ENCODE measurements at places on chromosomes 4 and X.

- no peak for DNase-seq
Measured at GRCh38 chrX:11641349-11642065, 24.2 kb downstream of the ARHGAP6 start.

GRCh38 chr4:113588895-113589668, 172.5 kb downstream of the CAMK2D start:
- no peak for DNase-seq

- DNase-seq: no peak
Measured at GRCh38 chr4:67037504-67038227, 507.6 kb downstream of the CENPC start.

- DNase-seq: no peak
Measured at GRCh38 chrX:67961516-67961915, 417.7 kb downstream of the AR start.

DNA sequence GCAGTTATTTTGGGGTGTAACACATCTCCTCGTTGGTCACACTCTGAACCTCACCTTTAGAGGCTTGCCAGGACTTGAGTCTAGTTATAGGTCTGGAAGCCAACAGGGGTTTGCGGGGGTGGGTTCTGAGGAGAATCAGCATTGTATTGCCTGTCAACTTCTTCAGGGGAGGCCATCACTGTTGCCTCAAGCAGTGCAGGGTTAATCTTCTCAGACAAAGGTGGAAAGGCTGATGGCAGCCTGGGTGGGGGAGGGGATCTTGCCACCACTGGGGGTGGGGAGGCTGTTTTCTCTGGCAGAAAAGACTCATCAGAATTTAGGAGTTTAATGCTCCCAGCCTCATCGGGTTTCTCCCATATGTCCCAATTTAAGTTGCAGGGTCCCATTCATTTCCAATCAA, 387.8 kb downstream of the PRR32 start:
- no peak for DNase-seq

DNA sequence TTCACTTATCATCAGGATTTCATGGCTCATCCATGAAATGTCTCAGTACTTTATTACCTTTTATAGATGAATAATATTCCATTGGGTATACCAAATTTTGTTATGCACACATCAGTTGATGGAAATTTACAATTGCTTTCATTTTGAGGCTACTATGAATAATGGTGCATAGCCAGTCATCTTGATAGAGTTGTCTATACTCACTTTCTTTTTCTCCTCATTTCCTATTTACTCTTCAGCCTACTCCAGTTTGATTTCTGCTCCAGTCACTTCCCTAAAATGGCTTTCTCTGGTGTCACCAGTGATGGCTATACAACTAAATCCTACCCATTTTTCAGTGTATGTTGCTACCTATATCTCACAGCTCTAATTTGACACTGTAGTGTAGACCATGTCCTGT, 743.5 kb upstream of the MAGEB2 start:
- DNase-seq: no peak

DNA sequence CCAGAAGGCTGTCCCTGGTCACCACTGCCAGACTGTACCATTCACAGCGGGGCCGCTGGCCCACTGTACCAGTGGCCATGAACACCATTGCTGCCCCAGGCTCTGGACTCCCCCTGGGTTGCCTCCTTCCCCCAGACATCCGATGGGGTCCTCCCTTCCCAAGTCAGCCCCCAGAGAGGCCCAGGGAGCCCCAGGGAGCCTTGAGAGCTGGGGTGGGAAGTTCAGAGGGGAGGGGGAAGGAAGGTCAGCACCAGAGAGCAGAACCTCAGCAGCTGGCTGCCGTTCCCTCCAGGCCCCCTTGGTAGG, 441 bp upstream of the ARHGAP4 start:
- no peak for DNase-seq

DNA sequence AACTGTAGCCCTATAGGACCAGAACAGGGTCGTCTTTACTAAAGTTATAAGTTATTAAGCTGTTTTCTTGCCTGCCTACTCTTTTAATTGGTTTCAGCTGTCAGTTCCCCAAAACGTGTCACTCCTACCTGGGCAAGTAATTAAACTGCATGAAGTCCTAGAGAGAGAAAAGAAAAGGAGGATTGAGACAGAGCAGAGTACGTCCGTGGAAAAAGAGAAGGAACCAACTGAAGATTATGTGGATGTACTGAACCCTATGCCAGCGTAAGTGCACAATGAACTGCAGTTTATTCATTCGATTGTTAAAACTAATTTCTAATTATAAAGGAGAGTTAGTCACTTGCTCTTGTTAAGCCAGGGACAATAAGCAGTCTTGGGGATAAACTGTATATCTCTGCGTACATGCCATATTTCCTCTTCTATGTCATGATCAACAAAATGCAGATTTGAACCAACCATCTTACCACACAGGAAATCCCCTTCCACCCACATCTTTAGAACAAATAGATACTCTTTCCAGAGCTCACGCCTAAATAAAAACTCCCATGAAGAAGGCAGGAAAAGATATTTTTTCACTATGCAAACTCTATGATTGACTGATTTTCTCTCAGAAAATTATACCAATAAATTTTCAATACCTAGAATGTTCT, 22.8 kb downstream of the STAP1 start:
- no peak for DNase-seq

- DNase-seq: peak; percentile 24
Measured at GRCh38 chrX:79325263-79325958, 41.7 kb downstream of the ITM2A start.

DNA sequence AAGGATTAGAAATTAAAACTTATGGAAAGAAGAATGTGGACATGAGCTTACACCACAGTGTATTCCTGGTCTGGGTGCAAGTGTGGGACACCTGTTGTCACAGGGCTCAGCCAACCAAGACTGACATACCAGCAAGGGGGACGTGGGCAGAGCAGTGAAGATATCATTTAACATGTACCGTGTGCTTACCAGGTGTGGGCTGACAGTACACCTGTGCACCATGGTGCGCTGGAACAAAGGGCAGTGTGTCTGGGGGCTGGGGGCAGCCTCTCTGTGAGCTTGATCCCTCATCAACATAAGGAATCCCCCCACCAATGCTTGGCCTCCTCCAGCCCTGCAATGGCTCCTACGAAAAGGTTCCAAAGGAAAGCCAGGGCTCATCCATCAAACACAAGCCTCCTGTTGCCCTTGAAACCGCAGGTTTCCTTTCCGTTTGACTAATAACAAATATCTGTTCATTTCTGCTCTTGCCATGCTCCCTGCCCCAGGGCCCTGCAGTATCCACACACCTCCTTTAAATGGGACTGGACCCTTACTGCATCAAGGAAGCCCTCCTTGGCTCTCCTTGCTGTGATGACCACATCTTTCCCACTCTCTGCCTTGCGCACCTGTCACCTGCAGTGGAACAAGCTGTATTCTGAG, 16.7 kb downstream of the EVC2 start:
- DNase-seq: no peak

DNA sequence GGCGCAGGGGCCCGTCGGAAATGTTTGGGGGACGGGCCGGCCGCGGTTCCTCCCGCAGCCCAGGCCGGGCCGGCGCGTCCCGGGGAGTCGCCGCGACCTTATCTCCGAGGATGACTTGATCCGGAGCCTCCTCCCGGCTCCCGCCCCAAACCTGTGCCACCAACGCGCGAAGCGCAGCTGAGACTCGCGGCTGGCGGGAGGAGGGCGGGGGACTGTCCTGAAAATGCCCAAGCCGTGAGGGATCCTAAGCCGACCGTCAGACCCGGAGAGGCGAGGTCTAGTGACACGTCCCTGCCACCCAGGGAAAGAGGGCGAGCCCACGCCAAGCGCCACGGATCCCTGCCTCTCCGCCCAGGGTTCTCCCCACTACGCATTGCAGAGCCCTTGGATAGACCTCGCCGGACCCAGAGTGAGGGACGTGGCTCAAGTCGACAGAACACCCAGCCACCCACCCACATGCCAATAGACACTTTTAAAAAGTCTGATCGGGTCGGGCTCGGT, 26.9 kb downstream of the UTP14A start:
- no peak for DNase-seq

DNA sequence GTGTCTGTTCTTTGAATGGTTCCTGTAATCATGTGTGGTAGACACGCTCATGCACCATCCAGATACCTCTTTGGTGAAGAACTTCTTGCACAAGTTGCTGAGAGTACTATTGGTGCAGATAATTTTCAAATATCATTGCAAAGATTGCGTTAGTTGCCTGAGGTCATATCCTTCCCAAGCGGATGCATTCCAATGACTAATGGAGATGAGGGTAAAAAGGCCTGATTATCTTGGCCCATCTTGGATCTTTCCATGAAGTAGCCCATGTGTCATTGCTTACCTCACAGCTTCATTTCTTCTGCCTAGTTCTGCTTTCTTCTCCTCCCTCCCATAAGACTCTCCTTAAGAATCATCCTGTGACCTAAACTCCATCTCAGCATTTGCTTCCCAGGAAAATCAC, 384.9 kb upstream of the CNKSR2 start:
- DNase-seq: no peak

GRCh38 chrX:13597874-13598273, 28.5 kb downstream of the EGFL6 start:
- DNase-seq: no peak

- DNase-seq: no peak
Measured at GRCh38 chr4:25580633-25581467, 74.8 kb upstream of the SLC34A2 start.

- DNase-seq: no peak
Measured at GRCh38 chr4:64756016-64756415, 346.8 kb upstream of the TECRL start.

- no peak for DNase-seq
Measured at GRCh38 chr4:184573701-184574100, 75.5 kb downstream of the CASP3 start.

DNA sequence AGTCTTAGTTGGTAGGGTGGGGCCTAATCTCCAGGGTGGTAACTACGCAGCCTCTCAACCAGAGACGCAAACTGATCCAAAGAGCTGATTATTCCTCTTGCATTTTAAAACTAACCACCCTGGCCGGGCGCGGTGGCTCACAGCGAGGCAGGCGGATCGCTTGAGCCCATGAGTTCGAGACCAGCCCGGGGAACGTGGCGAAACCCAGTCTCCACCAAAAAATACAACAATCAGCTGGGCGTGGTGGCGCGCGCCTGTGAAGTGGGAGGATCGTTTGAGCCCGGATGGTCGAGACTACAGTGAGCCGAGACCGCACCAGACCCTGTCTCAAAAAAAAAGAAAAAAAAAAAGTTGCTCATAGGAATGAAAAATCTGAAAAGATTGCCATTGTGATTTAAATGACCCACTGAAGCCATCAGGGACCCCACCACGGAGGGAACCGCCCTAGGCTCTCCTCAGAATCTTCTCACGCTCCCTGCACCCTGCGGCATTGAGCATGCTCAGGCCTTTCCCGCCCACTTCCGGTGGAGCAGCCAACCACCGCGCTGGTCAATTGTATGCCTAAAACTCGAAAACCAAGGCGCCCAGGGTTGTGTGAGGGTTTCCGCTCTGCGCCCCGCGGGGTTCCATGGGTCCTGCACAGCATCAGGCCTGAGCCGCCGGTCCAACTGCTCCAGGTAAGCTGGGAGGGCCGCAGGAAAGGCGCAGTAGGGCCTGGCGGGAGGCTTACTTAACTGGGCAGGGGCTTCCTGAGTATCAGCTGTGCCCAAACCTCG, at the start of gene TRIM60:
Gene TRIM60, plus strand, starts transcription at position 564 of the 776 bp plus-strand sequence. CDS start 8,074 bp downstream, outside the sequence.
- no peak for DNase-seq

GRCh38 chrX:70166601-70167590, 10.4 kb upstream of the DGAT2L6 start:
- DNase-seq: no peak

- no peak for DNase-seq
Measured at GRCh38 chrX:119624951-119625668, 18.9 kb upstream of the NKRF start.

- DNase-seq: no peak
Measured at GRCh38 chrX:123193101-123193500, 9.0 kb downstream of the GRIA3 start.

DNA sequence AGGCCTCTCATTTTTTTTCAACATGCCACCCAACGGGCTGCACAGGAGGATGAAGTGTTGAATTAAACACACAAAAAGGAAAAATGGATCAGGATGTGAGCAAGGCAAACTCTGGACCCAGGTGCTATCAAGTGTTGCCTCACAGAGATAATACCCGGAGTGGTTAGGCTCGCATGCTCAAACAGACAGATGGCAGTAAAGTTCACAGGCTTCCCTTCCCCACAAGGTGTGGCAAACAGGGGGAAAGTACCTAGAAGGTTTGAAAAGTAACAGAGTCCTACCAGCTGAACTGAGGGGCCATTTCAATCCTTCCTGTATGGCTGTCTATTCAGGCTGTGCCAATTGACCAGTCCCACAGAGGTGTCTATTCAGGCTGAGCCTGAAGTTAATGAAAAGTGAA, 123.9 kb upstream of the GC start:
- DNase-seq: no peak

DNA sequence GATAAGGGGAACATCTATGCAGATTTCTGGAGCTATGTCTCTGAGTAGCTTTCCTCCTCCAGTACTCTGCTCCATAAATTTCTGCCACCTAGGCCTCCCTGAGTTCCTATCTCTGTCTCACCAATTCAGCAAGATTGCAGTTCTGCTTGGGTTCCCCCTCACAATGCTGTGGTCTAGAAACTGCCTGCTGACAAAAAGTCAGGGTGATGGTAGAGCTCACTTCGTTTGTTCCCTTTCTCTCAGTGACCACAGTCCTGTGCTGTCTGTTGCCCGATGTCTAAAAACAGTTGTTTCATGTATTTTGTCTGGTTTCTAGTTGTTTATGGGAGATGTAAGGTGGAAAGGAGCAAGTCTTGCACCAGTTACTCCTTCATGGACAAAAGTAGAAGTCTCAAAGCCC, 41.1 kb downstream of the AMMECR1 start:
- DNase-seq: no peak

DNA sequence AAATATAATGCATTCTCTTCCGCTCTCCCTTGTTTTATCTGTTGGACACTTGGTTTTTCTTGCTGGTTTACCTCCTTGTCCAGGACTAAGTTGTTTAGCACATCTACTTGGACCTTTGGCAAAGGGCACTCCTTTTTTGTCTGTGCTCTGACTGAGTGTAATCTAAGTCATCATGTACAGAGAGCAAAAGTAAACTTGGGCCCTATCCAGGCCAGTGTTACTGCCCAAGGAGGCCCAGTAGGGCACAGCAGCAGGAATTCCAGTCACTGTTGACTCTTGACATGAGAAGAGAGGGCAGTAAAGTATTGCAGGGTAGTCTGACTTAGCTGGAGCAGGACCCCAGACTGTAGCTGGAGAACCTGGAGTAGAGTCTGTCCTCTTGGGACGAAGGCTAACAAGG, 445.5 kb downstream of the ZIC3 start:
- DNase-seq: no peak

- DNase-seq: no peak
Measured at GRCh38 chr4:128357286-128357685, 69.7 kb upstream of the PGRMC2 start.

- no peak for DNase-seq
Measured at GRCh38 chr4:26076000-26076587, 162.1 kb downstream of the SMIM20 start.

GRCh38 chr4:77496457-77496856, 109.2 kb upstream of the CXCL13 start:
- no peak for DNase-seq

GRCh38 chr4:54185044-54185780, 43.9 kb upstream of the PDGFRA start:
- no peak for DNase-seq

All from activated gamma-delta T cell treated with Interleukin-2 at 50 U/mL for 16 hours (primary cell).